ENCODE measurements at places on chromosomes 2 and 18.

- no peak for DNase-seq
These were observed 121.5 kb upstream of the PDE1A start for GRCh38 chr2:182548031-182548950.

DNA sequence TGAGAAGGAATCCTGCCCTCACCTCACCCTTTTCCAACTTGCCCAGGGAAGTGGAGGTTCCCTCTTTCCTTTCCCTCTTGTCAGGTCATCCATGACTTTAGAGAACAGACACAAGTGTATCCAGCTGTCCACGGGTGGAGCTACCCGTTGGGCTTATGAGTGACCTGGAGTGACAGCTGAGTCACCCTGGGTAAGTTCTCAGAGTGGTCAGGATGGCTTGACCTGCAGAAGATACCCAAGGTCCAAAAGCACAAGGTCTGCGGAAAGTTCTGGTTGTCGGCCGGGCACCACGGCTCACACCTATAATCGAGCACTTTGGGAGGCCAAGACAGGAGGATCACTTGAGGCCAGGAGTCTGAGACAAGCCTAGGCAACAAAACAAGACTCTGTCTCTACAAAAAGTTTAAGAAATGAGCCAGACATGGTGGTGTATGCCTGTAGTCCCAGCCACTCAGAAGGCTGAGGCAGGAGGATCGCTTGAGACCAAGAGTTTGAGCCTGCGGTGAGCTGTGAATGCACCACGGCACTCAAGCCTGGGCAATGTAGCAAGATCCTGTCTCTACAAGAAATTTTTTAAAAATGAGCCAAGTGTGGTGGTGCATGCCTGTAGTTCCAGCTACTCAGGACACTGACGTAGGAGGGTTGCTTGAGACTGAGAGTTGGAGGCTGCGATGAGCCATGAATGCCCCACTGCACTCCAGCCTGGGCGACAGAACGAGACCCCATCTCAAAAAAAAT lies 14.0 kb upstream of the CNDP1 start:
- no peak for DNase-seq

DNA sequence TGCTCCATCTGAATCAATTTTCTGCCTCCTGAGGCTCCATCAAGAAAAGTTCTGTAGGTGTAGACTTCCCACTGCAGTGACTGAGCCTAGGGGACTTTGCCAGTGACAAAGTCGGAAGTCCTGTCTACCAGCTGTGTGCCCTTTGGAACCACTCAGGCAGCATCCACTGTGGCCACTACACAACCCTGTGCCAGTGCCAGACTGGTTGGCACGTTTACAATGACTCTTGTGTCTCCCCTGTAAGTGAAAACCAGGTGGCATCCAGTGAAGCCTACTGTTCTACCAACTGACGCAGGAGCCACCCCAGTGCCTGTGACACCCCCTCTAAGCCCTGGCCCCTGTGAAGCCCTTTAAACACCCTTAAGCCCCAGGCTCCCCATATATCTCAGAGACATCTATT lies 132.1 kb upstream of the SERPINE2 start:
- no peak for DNase-seq

DNA sequence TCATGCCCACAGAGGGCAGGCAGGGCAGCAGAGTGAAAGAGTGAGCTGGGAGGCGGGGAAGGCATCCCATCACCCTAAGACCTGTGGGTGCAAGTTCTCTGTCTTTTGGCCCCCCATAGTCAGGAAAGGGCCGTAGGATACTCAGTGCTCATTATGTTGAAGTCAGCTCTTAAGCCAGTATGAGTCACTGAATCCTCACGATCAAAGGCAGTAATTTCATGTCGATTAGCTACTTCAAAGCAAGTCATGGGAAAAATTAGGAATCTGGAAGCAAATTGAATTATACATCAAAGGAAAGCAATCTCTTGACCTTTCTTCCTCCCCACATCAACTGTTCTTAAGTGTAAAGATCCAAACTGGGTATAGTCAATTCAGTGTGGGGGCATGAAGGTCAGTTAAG lies 178.9 kb downstream of the FHOD3 start:
- DNase-seq: no peak

DNA sequence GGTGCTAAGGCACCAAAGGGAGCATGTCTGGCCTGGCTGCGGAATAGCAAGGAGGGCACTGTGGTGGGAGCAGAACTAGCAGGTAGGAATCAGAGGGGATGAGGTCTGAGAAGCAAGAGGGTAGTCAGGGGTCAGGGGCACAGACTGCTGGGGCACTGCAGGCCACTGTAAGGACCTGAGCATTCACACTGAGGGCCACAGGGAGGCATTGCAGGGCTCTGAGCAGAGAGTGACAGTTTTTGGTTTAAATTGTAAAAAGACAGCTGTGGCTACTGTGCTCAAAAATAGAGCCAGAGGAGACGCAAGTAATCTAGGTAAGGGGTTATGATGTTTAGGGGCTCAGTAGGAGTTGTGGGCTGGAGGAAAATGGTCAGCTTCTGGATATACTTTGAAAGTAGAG lies 41.5 kb downstream of the ARHGAP25 start:
- DNase-seq: no peak

- no peak for DNase-seq
These were observed 16.1 kb upstream of the CREB1 start for GRCh38 chr2:207513551-207514257.

- DNase-seq: no peak
These were observed 80.2 kb downstream of the EFEMP1 start for GRCh38 chr2:55843096-55843993.

GRCh38 chr2:162833345-162833744 lies 5.2 kb downstream of the KCNH7 start:
- DNase-seq: no peak

GRCh38 chr2:57534358-57534757 lies 512.2 kb upstream of the VRK2 start:
- DNase-seq: no peak

DNA sequence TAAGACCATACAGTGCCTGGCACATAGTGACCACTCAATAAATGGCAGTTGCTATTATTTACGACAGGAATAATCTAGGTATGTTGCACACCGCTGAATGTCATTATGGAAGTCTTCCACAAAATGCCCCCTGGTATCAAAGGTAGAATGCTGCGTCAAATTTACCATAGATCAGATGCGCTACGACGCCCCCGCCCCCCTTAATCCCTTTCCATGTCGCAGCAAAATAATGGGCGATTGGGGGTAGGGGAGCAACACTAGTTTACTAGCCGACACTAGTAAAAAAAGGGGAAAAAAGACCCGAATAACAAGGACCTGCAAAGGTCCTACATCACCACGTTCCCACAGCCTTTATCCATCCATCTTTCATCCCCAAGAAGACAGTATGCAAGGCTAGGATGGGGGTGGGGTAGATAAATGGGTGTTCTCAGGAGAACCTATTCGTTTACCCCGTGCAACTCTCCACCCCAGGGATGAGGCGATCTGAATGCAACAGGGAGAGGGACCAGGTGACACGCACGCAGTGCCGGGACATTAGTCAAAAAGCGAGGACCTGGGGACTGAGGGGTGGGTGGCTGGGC lies 455 bp downstream of the PREPL start:
- no peak for DNase-seq

GRCh38 chr2:1460851-1461418 lies 47.7 kb downstream of the TPO start:
- no peak for DNase-seq

GRCh38 chr2:111667542-111668273 lies 216.3 kb downstream of the ANAPC1 start:
- DNase-seq: no peak

DNA sequence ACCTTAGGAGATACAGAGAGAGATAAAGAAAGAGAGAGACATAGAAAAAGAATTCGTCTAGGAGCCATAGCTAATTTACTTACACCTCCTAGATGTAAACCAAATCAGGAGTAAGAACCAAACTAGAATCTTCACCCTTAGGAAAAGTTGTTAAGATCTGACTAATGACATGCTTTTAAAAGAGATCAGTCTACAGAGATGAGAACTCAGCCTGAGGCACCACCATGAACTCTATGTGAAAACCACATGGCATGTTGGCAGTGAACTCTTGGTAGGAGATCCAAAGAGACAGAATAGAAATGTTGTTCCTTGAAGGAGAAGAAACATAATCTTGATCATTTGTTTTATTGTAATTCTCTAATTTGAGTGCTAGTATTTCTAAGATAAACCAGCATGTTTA lies 585.4 kb upstream of the ID2 start:
- DNase-seq: no peak

GRCh38 chr2:110823165-110823564 lies 90.8 kb downstream of the ACOXL start:
- no peak for DNase-seq

GRCh38 chr2:30374380-30374779 lies 72.7 kb upstream of the LCLAT1 start:
- DNase-seq: no peak

- no peak for DNase-seq
These were observed 116.5 kb upstream of the FOSL2 start for GRCh38 chr2:28276076-28276618.

DNA sequence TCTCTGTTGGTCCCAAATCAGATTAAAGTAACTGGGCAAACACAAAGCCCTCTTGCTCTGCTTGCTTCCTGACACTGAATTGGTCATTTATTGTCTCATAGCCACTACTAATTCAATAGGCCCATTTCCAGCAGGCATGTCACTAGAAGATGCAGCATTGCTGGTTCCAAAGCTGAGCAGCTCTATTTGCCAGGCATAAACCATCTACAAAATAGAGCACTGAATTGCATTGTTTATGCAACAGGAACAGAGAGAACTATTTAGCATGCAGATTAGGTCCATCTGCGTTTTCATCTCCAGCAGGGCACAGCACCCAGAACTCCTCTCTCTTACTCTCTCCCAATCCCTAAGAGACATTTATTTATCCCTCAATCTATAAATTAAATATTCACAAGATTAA lies 227.6 kb downstream of the SUCLG1 start:
- no peak for DNase-seq

DNA sequence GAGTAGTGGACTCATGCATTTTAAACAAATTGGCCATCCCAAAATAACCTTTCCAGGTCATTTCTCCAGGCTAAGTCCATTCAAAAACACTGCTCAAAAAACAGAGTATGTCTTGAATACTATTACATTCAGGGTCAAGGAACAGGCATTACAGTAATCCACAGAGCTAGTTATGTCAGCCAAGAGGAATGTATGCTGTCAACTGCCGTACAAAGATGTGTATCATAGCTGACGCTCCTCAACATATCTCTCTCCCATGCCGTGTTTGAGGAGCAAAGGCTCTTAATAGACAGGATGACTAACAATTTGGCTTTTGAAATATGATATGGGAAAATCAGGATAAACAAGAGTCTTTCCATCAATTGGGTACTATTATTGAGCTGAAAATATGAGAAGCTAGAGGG lies 68.8 kb upstream of the KCTD1 start:
- no peak for DNase-seq

DNA sequence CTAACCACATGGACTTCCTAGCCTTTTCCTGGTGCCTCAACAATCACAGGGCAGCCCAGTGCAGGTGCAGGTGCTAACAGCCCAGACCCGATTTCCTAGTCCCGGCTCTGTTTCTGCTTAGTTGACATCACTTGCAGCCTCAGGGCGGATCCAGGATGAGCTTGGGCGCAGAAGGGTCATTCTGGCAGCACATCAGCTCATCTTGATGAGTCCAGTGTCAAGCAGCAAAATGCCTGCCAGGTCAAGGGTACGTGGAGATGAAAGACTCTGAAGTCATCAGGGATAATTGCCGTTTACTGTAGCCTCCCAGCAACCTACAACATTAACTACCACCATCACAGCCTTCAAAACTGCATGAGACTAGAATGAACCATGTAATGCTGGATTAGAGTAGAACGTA lies 39.4 kb upstream of the EFHD1 start:
- DNase-seq: no peak

DNA sequence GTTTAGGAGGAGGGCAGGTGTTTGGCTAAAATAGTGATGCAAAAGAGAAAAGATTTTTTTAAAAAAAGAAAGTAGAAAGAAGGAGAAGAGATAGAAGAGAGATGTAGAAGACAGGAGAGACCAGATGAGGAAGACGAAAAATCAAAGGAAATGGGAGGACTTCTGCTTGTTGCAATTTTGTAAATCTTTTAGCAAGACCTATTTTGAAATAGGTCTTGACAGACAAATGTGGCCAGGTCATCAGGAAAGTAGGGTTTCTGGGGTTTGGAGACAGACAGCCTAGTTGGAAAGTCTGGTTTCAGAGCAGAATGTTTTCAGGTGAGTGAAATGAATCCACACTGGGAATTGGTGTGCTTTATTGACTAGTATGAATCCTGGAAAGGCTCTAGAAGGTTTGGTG lies 104.5 kb upstream of the CAVIN2 start:
- no peak for DNase-seq

GRCh38 chr2:226600184-226600583 lies 199.4 kb downstream of the IRS1 start:
- DNase-seq: no peak

DNA sequence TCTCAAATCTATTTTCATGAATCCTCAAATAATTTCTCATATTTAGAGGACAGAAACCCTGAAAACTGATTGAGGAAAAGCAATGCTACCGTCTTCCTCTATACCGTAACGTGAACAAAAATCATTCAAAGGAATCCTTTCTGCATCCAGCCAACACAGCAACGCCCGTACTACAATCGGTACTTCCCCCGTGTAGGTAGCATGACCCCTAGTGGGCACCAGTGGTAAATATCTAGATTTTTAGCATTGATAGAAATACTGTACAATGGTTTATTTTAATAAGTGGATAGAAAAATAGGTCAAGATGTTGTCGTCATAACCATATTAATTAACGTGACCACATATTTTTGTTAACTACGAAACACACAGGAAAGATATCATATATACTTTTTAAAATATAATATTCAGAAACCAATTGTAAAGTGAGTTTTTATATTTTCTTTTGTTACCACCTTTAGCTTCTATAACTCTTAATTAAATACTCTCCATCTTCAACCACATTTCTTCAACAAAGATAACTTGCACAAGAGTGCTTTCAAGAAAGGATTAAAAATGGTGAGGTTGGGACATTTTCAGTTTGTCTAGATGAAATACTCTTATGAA lies 194.1 kb downstream of the SS18 start:
- peak; percentile 6 for DNase-seq

GRCh38 chr2:199484927-199485326 lies 27.2 kb upstream of the SATB2 start:
- DNase-seq: no peak

GRCh38 chr2:240107477-240107796 lies 28.7 kb downstream of the COPS9 start:
- DNase-seq: no peak

DNA sequence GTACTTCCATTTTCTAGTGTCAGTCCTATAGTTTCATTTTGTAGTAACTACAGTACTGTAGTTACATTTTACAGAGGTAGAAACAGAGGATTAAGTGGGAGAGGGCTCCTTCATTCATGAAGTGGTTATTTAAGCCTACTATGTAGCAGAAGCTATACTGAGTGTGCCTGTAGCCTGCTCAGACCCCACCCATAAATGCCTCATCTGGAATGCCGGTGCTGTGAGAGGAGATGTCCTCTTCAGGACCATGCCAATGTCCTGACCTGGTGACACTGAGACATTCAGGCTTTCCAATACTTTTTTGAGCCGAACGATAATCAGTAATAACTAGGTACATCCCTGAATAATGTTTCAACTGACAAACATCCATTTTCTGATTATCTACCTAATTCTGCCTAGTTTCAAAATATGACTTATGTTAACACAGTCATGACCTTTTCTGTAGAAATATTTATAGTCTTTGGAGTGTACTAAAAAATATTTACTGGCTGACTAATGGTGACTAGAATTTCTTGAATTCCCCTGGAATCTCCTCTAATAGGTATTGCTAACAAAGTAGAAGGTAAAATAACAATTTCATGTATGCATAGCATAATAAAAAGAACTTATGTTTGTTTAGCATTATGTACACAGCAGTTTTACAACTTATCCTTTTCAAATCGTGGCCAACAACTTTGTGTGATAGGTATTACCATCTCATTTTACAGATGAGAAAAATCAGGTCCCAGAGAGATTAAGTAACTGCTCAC lies 10.2 kb upstream of the ARHGAP28 start:
- no peak for DNase-seq

Data from C1 segment of cervical spinal cord (tissue), 14 donors.